ENCODE measurements at places on chromosomes 11 and 22.

GRCh38 chr22:17612057-17612456, 16.5 kb downstream of the ATP6V1E1 start:
- DNase-seq = no peak

GRCh38 chr11:71463331-71464211, 10.6 kb downstream of the NADSYN1 start:
- DNase-seq = no peak

DNA sequence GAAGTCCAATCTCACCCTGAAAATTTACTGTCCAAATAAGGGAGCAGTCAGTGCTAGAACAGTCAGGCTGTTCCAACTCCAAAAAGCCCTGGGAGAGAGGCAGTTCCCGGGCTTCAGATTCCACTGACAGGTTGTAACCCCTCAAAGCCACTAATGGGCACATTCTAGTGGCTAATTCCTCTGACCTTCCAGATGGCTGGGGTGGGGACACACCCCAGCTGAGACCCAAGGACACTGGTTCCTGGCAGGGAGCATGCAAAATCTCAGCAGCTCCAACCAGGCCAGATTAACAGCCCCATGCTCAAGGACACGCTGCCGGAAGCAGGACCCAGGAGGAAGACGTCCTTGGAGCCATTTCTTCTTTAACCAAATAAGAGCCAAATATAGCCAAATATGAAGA, 92.7 kb downstream of the RPL27A start:
- DNase-seq = no peak

DNA sequence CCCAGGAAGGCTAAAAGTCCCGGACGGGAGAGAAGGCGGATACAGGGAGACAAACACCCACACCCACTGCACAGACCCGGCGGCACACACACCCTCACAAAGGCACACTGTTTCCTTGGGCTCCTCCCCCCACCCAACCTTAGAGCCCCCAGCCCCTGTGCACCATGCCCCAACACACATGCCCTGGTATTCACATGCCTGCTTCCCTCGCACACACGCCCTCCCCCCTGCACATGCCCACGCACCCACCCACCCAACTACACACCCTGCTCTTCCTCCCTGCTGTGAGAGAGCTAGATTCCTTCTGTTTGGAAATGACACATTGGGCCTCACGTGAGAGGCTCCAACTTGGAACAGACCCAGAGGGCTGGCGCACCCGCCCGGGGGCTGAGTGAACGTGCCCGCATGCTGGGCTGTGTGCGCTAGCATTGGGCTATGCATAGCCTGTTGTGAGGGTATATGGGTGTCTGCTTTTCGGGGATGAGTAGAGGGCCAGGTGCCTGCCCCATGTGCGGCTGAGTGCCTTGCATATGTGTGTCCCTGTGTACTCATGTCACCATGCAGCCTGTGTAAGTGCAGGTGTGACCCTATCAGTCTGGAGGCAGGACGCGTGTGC, 518 bp upstream of the CHRM1 start:
- DNase-seq = no peak

GRCh38 chr11:131811383-131811782, 441.0 kb downstream of the NTM start:
- no peak for DNase-seq

DNA sequence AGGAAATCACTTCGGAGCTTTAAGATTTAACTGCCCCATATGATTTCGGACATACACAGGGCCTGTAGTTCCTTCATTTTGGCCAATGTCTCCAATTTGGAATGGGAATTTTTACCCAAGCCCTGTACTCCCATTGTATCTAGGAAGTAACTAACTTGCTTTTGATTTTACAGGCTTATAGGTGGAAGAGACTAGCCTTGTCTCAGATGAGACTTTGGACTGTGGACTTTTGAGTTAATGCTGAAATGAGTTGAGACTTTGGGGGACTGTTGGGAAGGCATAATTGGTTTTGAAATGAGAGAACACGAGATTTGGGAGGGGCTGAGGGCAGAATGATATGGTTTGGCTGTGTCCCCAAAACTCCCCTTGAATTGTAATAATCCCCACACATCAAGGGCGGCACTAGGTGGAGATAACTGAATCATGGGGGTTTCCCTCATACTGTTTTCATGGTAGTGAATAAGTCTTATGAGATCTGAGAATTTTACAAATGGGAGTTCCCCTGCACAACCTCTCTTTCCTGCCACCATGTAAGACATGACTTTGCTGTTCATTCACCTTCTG, 130.5 kb downstream of the LARGE1 start:
- DNase-seq = no peak

DNA sequence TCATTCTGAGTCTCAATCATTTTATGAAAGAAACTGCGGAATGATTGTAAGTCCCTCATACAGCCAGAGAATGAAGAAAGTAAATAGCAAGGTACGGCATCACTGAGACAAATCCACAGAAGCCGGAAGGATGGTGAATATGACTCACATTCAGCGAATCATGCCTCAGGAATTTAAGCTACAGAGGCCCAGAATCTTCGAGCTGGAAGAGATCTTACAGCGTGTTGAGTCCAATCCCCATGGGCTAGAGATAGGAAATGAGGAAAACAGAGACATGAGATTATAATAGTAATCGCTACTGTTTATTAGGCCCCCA, 173.2 kb downstream of the KIF18A start:
- DNase-seq = no peak

GRCh38 chr11:34426766-34427185, 12.0 kb upstream of the CAT start:
- DNase-seq = no peak

DNA sequence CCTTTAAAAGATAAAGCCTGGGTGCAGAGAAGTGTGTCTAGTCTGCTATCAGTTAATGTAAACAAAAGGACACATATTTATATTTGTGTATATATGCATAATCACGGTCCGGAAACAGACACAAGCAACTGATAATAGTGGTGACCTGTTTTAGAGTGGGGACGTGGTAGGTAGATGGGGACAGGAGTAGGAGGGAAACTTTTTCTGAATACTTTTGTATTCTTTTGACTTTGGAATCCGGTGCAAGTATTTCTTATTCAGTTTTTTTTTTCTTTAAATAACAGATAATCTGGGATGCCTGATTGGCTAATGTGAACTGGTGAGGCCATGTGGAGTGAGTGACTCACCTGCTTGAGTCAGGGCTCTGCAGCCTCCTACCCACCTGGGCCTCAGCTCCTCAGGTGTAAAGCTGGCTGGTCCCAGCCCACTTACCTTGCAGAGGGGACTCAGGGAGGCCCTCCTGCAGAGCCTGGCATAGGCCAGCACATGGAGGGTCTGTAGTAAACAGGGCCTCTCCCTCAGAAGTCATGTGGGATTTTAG, 15.3 kb downstream of the MICAL2 start:
- DNase-seq = no peak

- DNase-seq = no peak
Measured at GRCh38 chr11:96288915-96289314, 54.1 kb downstream of the MAML2 start.

GRCh38 chr11:86923999-86924766, 31.0 kb downstream of the FZD4 start:
- DNase-seq = no peak

- DNase-seq = no peak
Measured at GRCh38 chr11:68038226-68038717, 553 bp upstream of the TCIRG1 start.

DNA sequence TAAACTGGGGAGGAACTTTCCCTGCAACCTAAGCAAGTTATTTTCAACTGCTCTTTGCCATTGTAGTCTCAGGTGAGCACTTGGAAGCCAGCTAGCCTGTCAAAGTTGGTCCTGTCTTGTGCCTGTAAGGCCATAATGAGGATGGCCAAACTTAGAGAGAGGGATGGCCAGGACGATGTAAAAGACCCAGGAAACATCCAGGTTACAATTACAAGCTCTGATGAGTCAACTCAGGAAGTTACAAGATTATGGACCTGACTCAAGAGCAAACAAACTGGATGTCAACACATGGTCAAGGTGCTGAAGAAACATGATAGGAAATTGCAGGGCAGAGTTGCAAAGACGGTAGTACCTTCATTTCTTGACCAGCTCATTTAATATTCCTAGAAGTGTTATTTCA, 1.6 kb downstream of the GTPBP1 start:
- no peak for DNase-seq

GRCh38 chr11:22666688-22667439, 453 bp downstream of the GAS2 start:
- DNase-seq = no peak

DNA sequence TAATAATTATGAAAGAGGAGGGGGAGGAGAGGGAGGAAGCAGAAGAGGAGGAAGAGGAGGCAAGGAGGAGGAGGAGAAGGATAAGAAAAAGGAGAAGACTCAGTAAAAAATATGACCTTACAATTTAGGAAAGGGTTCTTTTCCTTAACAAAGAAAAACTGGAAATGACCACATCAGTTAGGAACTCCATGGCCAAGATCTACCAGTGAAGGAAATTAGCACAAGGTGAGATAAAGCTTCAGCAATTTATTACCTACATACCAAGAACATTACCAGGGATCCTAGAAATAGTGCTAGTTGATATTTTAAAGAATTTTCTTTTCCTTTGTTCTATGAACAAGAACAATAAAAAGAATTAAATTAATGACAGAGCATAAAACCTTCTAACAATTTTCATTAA, 172.7 kb downstream of the LRRC4C start:
- no peak for DNase-seq

All from activated naive CD4-positive, alpha-beta T cell (primary cell).